Vagina (tissue), 2 donors: ENCODE measurements at places on chromosomes 3 and 15. TPM values are rescaled to one million over a fixed set of nuclear protein-coding genes. Genes with fewer than 3 reads are reported as not detected.

The CCR3 gene
- not detected for total RNA-seq

The PPP1R14D gene
- total RNA-seq: not detected

- DNase-seq: no peak
Measured at GRCh38 chr3:124999897-125000435, 55.8 kb downstream of the HEG1 start.

The KNG1 gene
- not detected for total RNA-seq

DNA sequence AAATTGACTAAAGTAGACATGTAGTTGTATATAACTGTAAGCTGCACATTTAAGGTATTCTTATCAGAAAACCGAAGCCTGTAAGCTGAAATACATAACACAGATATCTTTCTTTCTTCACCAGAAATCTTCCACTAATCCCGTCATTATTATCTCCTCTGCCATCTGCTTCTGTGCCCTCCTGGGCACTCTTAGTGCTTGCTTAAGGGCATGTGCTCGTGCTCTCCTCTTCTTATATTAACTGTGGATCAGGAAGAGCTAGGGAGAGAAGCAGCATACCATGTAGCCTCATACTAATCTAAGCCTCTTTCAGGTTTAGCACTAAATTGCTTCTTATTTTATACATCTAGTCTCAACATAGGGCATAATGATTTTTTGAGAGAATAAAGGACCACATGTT lies 60.8 kb downstream of the RIOX2 start:
- DNase-seq: no peak

DNA sequence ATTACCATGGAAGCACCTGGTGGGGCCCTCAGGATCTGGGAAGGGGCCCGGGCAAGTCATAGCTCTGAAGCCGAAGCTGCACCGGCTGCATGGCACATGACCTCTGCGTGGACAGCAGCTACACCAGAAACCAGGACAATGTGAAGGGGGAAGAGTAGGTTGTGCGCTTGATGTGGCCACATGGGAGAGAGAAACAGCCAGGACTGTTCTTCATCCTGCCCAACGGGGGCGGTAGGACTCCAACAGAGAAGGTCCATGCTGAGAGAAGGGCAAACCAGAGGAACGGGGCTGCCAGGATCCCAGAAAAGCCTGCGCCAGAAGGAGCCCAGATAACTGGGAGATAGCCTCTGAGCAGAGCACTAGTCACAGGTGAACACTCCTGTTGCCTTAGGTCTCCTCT lies 54.9 kb upstream of the PRR20G start:
- DNase-seq: peak; percentile 79

GRCh38 chr3:82475306-82475705 lies 713.9 kb upstream of the GBE1 start:
- DNase-seq: no peak

DNA sequence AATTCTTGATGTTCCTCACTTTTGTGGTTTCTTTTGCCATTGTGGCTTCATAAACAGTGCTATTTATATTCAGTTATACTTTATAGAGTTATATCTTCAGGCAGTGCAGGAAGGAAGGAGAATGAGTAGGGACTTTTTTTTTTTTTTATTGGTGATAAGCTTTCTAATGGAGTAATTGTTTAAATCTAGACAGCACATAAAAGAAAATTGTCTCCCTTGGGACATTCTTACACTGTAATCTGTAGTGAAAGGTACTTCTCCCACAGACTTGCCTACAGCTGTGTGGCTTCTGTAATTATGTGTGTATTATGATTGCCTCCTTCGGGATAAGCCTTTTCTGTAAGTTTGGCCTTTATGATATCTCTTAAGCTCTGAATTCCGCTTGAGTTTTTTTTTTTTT lies 41.6 kb downstream of the WDR76 start:
- no peak for DNase-seq

The ANKRD34C gene
- total RNA-seq: 0.25 TPM

GRCh38 chr3:190865828-190866227 lies 3.3 kb upstream of the GMNC start:
- DNase-seq: no peak

The UROC1 gene
- total RNA-seq: not detected

DNA sequence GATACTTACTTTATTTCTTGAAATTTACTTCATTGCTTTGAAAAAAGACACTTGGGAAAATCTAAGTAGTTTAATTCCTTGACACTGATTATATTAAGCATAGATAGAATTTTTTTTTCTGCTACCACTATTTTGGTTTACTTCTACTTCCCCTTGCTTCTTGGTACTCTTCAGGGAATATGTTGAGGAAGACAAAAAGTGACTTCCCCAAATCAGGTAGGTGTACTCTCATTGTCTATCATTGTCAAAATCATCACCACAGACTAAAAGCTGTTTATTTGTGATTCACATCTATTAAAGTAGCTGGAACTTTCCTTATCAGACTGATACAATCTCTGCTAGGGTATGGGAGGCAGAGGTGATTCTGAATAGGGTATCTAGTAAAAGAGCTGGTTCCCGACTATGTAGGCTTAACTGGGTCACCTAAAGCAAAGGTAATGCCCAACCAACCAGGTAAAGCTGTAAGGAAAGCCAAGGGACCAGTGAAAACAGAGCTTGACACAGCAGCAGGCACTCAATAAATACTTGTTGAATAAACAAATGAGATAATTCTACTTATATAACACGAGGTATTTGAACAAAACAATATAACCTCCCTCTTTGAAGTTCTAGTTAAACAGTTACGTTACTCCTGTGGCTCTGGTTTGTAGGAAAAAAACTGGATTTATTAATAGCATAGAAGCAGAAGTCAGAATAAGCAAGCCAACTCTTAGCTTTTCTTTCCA lies 346.9 kb downstream of the PLCL2 start:
- no peak for DNase-seq

The WNT5A gene
- total RNA-seq: 52.3 TPM

DNA sequence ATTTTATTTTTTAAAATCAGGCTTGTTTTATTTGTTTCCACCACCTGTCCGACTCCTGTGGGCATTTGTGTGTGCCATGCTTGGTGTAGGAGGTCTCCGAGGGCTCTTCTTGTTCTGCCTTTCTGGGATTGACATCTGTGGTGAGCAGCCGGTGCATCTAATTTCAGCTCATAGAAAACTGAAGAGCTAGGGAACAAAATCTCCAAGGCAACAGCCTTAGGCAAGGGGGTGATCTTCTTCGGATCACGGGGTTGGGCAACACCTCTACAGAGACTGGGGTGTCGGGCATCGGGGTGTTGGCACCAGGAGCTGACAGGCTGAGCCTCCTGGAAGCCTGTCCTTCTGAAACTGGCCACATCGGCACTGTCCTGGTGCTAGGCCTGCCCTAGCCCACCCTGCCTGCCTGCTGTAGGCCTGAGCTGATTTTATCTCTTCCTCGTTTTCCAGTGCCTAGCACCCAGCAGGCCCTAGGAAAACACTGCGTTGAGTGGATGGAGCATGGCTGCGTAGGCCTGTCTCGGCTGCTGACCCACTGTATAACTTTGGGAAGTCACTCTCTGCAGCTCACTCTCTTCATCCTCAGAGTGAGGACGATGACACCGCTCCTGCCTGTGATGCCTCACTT lies 10.3 kb downstream of the CHCHD6 start:
- DNase-seq: peak; percentile 64

GRCh38 chr3:79019137-79019923 lies 748.5 kb downstream of the ROBO1 start:
- DNase-seq: peak; percentile 93

The FANCD2OS gene
- not detected for total RNA-seq
